Spinal cord (tissue), 10 donors: ENCODE measurements at places on chromosomes 12 and 14. TPM values are rescaled to one million over a fixed set of nuclear protein-coding genes. Genes with fewer than 3 reads are reported as not detected.
A peak's percentile ranks its signal among the peaks of the same experiment; 100 is the strongest.

MAPK1IP1L gene
- total RNA-seq, result 29.0 TPM

NRXN3 gene
- total RNA-seq, result 21.9 TPM

MYBPC1 gene
- 13.8 TPM for total RNA-seq

VRTN gene
- total RNA-seq, result not detected

DNA sequence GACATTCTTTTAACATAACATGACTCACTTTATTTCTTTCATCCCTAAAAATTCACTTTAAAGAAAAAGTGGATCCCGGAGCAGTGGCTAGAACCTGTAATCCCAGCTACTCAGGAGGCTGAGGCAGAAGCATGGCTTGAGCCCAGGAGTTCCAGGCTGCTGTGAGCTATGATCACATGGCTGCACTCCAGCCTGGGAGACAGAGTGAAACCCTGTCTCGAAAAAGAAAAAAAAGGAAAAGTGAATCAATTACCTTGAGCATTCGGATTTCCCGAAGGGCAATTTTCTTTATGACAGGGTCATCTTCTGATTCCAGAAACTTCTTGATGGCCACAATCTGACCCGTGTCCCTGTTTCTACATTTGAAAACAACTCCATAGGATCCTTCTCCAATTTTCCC lies 1.2 kb downstream of the CDKL1 start:
- no peaks in the 10 kb centered on the region for H3K27me3 ChIP-seq
- H3K4me1 ChIP-seq, result peaks cover 13% of the 10 kb centered on the region
- no peaks in the 10 kb centered on the region for H3K36me3 ChIP-seq
- DNase-seq, result no peak
- H3K4me3 ChIP-seq, result no peak overlapping the region

DNA sequence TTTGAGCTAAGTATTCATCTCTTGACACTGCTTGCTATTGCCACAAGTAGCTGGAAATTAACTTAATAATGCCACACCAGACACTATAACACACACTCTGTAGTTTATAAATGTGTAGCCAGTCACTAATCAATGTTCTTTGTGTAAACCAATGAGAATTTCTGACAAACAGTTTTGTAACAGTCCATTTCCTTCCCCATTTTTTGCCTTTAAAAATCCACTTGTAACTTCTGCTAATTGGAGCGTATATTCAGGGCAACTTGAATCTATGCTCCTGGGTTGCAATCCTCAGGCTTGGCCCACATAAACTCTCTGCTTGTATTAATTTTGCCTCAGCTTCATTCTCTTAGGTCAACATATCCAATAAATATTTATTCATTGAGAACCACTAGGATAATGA lies 125.0 kb upstream of the DHRS4 start:
- H3K4me3 ChIP-seq, result no peak overlapping the region
- no peaks in the 10 kb centered on the region for H3K27me3 ChIP-seq
- H3K36me3 ChIP-seq, result no peaks in the 10 kb centered on the region
- DNase-seq, result no peak
- no peak overlapping the region for H3K27ac ChIP-seq

GRCh38 chr12:105420659-105421240 lies 90.3 kb downstream of the C12orf75 start:
- peak; percentile 71 for DNase-seq
- no peak overlapping the region for H3K27ac ChIP-seq
- no peaks in the 10 kb centered on the region for H3K4me1 ChIP-seq
- no peaks in the 10 kb centered on the region for H3K27me3 ChIP-seq
- H3K36me3 ChIP-seq, result no peaks in the 10 kb centered on the region

DNA sequence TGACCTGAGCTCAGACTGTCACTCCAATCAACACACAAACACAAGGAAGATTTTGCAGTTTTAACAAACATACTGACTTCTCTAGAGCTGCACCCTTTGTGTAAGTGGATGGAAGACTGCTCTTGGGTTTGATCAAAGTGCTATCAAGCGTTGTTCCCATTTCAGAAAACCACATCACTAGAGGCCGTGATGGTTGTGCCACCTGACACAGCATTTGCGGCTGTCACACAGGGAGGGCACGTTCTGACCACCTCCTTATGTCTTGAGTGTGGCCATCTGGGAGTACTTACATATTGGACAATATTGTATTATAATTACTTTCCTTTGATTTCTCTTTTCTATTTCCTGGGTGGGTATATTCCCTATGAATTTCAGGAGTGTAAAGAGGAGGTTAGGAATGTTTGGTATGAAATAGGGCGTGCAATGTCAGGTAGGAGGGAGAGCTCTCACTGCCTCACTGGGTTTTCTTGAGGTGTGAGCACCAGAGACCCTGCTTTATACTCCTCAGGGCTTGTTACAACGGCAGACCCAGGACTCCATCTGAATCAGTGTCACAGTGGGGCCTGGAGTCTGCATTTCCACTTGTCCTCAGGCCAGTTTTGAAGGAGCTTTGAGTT lies 74.3 kb downstream of the SYNE3 start:
- no peaks in the 10 kb centered on the region for H3K27me3 ChIP-seq
- no peak overlapping the region for H3K27ac ChIP-seq
- H3K4me1 ChIP-seq, result peaks cover 4% of the 10 kb centered on the region
- H3K36me3 ChIP-seq, result peaks cover 21% of the 10 kb centered on the region
- no peak overlapping the region for H3K4me3 ChIP-seq
- DNase-seq, result no peak

DNA sequence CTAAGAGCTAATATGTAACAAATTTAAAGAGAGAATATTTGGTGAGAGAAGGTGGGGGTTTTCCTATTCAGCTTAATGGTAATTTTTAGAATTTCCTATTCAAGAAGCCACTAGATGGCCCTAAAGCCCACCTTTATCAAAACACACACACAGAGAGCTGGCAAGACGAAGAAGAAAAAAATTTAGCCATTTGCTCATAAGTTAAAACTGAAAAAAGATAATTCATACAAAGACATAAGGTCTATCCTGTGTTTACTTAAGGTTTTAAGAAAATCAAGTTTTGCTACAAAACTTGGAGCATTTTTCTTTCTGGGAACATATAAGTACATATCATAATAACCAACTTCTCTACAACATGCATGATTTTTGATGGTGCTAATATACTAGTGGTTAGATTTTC lies 46.8 kb upstream of the PCED1B start:
- no peaks in the 10 kb centered on the region for H3K36me3 ChIP-seq
- no peaks in the 10 kb centered on the region for H3K4me1 ChIP-seq
- no peak overlapping the region for H3K4me3 ChIP-seq
- H3K27me3 ChIP-seq, result no peaks in the 10 kb centered on the region
- peak; percentile 45 for DNase-seq
- no peak overlapping the region for H3K27ac ChIP-seq

GRCh38 chr12:72273851-72274351 lies 1.7 kb downstream of the TRHDE start:
- H3K36me3 ChIP-seq, result no peaks in the 10 kb centered on the region
- peaks cover 26% of the 10 kb centered on the region for H3K4me1 ChIP-seq
- H3K27ac ChIP-seq, result no peak overlapping the region
- H3K27me3 ChIP-seq, result peaks cover 24% of the 10 kb centered on the region
- peak; percentile 30 for DNase-seq

GRCh38 chr14:75236901-75237419 lies 41.7 kb upstream of the FOS start:
- no peaks in the 10 kb centered on the region for H3K36me3 ChIP-seq
- no peaks in the 10 kb centered on the region for H3K27me3 ChIP-seq
- peaks cover 38% of the 10 kb centered on the region for H3K4me1 ChIP-seq
- H3K4me3 ChIP-seq, result no peak overlapping the region

GRCh38 chr14:78399316-78399889 lies 229.2 kb downstream of the NRXN3 start:
- DNase-seq, result no peak
- H3K27ac ChIP-seq, result no peak overlapping the region
- no peaks in the 10 kb centered on the region for H3K27me3 ChIP-seq
- no peak overlapping the region for H3K4me3 ChIP-seq
- H3K4me1 ChIP-seq, result peaks cover 7% of the 10 kb centered on the region

GRCh38 chr12:24424889-24425600 lies 475.6 kb upstream of the SOX5 start:
- no peaks in the 10 kb centered on the region for H3K4me1 ChIP-seq
- no peak overlapping the region for H3K4me3 ChIP-seq
- no peak overlapping the region for H3K27ac ChIP-seq
- H3K27me3 ChIP-seq, result no peaks in the 10 kb centered on the region
- no peak for DNase-seq
- H3K36me3 ChIP-seq, result no peaks in the 10 kb centered on the region

GRCh38 chr12:68020699-68021098 lies 31.5 kb downstream of the IFNG-AS1 start:
- no peak overlapping the region for H3K4me3 ChIP-seq
- H3K4me1 ChIP-seq, result no peaks in the 10 kb centered on the region
- H3K27me3 ChIP-seq, result no peaks in the 10 kb centered on the region
- no peak for DNase-seq
